ENCODE measurements at places on chromosomes 16 and 17.

DNA sequence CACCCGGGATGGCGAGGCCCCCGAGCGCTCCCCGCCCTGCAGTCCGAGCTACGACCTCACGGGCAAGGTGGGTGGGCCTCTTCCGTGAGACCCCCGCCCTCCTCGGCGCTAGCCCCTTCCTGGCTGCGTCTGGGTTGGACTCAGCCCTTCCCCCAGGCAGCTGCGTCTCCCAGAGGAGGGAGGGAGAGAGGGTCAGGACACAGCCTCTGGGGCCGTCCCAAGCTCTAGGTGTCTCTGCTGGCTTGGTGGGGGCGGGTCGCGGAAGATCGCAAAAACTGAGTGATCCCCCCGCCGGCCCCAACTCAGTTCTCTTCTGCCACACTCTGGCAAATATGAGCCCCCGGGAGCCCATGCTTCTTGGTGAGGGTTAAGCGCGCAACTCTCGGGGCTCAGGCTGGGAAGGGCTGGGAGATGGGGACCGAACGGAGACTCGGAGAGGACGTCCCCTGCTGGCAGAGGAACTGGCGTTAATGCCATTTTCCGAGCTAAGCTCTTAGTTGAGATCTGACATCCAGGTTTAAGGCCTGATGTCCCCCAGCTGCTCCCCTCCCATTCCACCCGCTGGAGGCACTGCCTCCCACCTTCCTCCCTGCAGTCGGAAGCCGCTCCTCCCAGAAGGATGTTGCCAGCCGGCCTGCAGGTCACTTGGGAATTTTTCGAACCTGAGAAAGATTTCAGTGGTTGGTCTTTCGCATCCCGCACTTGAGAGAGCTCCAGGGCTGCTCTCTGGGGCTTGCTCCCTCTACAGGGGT lies 419 bp downstream of the RAB37 start:
- peak; percentile 45 for DNase-seq

GRCh38 chr17:63514477-63514876 lies 8.7 kb upstream of the KCNH6 start:
- DNase-seq = no peak

DNA sequence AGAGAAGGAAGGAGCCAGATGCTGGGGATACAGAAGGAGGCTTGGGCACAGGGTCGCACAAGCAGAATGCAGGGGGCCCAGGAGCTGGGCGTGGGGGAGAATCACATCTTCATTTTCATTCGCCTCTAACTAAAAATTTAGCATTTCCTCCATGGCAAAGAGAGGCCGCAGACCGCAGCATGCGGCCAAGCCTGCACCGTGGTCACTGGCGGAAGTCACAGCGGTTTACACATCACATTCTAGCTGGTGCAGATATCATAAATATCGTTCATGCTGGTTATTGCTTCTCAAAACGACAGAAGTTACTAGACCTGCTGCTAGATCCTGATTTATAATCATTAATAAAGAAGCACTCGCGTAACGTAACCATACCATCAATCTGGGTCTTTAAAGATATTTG lies 162.0 kb downstream of the NTN1 start:
- no peak for DNase-seq

DNA sequence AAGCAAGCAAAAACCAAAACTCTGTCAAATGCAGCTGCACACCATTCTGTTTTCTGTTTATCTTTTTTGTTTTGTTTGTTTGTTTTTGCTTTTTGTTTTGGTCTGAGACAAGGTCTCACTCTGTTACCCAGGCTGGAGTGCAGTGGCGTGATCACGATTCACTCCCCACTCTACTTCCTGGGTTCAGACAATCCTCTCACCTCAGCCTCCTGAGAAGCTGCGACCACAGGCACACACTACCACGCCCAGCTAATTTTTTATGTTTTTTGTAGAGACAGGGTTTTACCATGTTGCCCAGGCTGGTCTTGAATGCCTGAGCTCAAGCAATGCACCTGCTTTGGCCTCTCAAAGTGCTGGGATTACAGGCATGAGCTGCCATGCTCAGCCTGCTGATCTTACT lies 19.3 kb upstream of the SLFN13 start:
- no peak for DNase-seq

- DNase-seq = no peak
These were observed 788.7 kb upstream of the GOT2 start for GRCh38 chr16:59522826-59523225.

DNA sequence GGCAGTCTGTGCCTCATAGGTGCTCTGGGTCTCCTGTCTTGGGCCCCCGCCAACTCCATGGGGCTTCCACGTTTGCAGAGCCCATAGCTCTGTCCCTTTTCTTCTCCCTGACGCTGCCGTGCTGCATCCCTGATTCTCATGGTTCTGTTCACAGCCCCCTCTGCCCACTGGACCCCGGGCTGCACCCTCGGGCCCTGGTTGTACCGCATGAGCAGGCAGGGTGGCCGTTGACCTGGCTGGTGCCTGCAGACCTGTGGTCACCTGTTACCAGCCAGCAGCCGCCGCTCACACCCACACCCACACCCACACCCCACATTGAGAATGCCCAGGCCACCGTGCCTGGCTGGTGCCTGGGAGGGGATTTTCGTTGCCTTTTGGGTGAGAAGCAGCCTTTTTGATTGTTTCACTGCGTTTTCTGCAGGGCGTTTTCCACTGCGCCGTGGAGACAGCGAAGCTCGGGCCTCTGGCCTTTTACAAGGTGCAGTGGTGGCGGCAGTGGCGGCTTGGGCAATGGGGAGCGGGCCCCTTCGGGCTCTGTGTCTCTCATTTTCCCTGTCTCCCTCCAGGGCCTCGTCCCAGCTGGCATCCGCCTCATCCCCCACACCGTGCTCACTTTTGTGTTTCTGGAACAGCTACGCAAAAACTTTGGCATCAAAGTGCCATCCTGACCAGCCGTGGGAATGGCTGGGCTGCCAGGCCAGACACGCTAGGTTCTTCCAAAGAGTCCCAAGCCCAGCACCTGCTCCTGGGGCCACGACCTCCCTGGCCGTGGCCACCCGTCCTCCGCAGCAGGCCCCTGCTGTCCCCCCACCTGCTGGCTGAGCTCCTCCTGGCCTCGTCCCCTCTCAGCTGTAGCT lies 7.6 kb downstream of the SLC25A10 start:
- DNase-seq = no peak

GRCh38 chr17:45973946-45974859 lies 24.8 kb upstream of the STH start:
- DNase-seq = no peak

DNA sequence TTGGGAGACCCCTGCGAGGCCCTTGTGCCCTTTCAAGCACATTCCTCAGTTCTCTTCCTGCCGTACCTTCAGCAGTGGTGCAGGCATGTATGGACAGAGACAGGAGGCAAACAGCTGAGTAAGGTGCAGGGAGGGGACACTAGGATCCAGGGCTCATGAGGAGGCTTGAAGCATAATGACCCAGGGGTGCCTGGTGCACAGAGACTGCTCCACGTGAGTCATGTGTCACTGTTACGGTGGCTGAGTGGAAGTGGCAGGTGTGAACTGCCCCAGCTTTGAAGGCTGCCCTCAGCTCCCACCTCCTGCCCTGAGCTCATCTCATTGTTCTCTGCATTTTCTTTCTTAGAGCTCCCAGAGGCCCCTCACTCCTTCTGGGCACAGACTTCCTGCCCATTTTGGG lies 124.8 kb downstream of the NTN1 start:
- DNase-seq = no peak

DNA sequence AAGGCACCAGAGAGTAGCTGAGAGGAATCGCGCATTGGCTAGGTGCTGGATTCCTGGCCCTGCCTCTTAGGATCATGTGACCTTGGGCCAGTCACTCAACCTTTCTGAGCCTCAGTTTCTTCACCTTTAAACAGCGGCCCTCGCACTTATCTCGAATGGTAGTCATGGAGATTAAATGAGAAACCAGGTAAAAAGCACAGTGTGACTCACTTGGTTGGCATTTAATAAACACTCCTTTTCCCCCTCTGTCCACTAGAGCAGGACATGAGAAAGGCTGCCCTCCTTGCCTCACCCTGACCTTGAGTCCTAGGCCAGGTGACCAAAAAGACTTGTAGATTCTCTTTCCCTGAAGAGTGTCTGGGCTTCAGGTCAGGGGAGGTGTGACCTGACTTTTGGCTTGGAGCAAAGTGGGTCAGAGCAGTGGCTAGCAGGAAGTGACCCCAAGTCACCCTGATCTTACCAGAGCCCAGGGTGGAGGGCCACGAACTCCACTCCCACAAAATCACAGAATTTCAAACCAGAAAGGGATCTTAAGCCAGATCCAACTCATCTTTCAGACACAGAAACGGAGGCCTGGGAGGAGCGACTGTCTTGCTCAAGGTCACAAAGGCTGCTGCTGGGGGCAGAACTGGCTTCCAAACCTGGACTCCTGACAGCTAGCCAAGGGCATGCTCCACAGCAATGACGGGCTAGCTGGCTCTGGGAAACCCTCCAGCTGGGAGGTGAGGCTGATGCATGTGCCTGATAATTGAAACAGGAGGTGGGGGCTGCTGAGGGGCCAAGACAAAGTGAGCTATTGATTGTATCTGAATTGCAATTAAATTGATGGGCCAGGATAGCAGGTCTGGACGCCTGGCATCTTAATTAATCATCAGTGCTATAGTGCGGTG lies 65.2 kb downstream of the PIPOX start:
- DNase-seq = no peak

- DNase-seq = peak; percentile 45
These were observed 9.2 kb downstream of the FSCN2 start for GRCh38 chr17:81537343-81537855.

DNA sequence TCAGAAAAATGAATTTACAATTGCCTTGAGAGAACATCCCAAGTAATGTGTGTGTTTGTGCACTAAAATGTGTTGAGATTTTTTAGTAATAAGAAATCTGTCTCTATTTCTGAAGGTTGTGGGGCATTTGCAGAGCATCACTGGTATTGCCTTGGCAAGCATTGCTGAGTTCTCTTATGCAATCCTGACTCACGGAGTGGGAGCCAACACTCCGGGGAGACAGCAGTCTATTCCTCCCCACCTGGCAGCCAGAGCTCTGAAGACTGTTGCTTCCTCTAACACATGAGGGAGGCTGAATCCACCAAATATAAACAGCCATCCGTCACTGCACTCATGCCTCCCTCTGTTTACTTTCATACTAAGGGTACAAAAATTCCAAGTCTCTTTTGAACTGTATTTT lies 10.6 kb downstream of the CNTD1 start:
- no peak for DNase-seq

GRCh38 chr16:12238598-12238997 lies 262.1 kb downstream of the SNX29 start:
- DNase-seq = no peak

- no peak for DNase-seq
These were observed 30.2 kb downstream of the LLGL2 start for GRCh38 chr17:75555679-75556153.

All from activated B cell treated with CpG ODN at 0.5 μM for 24 hours (primary cell).